ENCODE measurements at places on chromosomes 13 and 19.

DNA sequence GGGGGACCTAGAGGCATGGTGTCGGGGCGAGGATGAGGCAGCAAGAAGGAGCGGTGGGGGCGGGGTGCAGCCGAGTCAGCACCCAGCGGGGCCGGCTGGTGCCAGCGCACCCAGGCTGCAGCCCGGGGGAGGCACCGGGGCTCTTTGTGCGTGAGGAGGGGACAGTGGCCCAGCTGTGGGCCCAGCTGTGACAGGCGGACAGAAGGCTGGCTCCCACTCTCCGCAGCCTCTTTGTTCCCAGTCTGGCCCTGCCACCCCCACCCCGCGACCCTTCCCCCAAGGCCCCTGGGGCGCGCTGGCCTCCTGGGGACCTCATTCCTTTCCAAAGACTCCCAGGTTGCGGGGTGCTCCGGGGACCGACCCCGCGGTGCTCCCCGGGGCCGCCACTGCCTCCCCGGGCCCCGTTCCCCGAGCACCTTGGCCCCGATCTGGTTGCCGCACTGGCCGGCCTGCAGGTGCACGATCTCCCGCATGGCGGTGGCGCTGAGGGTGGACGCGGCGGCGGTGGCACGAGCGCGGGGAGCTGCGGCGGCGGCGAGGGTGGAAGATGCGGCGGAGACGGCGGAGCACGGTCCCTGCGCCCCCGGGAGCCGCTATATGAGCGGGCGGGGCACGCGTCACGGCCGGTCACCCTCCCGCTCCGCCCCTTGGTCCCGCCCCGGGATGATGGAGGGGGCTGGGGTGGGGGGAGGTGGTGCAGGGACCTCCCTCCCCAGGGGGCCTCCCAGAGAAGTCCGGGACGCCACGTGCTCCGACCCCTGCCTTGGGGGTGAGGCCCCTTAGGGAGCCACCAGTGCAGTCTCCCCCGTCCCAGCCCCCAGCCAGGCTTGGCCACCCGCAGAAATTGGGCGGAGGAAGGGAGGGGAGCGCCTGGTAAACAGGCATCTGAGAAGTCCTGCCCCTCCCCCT, at the start of gene TUBB4A:
Gene TUBB4A (minus strand): TSS at position 570 of the 909 bp plus-strand sequence. CDS start 97 bp downstream, at position 473.
- H3K27me3 ChIP-seq: peaks cover 9% of the 10 kb centered on the region
- H3K4me1 ChIP-seq: no peaks in the 10 kb centered on the region
- no peaks in the 10 kb centered on the region for H3K36me3 ChIP-seq
- H3K4me3 ChIP-seq: no peak within 1 kb of the TSS
- H3K27ac ChIP-seq: no peak within 1 kb of the TSS

DNA sequence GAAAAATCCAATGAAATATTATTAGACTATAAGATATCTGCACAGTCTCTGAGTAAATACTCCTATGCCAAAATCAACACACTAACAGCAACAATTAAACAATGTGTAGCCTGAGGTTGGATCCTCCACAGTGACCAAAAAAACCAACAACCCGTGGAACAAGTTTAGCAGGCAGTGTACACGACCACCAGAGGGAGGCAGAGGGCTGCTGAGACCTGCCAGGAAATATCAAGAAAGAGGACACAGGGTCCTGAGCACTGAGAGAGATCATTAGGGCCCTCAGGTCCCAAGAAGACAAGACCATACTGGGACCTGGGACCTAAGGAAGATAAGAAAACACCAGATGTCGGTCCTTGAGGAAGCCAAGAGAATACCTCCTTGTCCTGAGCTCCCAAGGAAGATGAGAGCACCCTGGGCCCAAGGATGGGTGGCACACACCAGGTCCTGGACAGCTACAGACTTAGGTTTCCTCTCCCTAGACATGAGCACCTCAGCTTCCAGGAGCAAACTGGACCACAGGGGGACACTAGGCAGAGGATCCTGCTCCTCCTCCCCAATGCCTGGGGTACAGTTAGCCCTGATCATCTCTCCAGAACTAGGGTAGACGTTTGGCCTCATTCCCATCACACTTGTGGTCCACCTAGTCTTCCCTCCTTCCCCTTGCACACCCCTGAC, 822 bp upstream of the ZNF274 start:
- H3K4me1 ChIP-seq: no peaks in the 10 kb centered on the region
- peak overlapping the region; percentile 96 for H3K27ac ChIP-seq
- H3K4me3 ChIP-seq: no peak overlapping the region
- H3K27me3 ChIP-seq: no peaks in the 10 kb centered on the region
- no peak for DNase-seq

DNA sequence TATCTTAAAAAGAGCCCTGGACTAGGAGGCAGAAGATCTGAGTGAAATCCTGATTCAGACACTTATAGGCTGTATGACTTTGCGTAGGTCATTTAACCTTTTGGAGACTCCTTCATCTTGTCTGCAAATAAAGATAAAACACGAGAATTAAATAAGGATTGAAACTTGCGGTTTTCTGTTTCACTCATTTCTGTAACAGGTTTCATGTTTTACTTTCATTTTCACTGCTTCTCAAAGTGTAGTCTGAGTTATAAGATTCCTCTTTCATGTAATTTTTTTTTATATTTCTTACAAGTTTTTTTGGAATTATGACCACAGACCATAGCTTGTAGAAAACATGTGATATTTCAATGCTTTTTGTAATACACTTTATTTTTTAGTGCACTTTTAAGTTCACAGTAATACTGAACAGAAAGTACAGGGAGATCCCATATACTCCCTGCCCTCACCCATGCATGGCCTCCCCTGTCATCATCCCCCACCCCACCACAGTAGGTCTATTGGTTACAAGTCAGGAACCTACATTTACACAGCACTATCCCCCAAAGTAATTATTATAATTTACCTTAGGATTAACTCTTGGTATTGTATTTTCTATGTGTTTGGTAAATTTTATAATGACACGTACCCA, 174.6 kb downstream of the ITGBL1 start:
- no peaks in the 10 kb centered on the region for H3K27me3 ChIP-seq
- H3K27ac ChIP-seq: no peak overlapping the region
- DNase-seq: no peak
- H3K4me3 ChIP-seq: peak overlapping the region; percentile 24
- H3K36me3 ChIP-seq: no peaks in the 10 kb centered on the region

DNA sequence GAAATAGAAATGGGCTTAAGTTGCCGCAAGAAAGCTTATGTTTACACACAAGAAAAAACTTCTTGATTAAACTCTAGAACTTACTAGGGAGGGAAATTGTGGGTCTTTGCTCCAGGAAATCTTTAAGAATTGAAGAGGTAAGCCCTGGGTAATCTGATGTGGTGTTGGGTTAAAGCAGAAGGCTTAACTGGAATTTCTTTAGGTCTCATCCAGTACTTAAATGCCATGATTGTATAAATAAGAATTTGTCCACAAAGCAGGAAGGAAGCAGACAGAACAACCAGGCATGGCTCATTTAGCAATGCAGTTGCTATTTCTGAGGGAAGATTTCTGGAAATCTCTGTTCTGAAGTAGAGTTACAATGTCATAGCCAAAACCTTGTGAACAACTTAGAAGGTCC, 360.4 kb downstream of the KLF5 start:
- no peaks in the 10 kb centered on the region for H3K4me1 ChIP-seq
- H3K36me3 ChIP-seq: no peaks in the 10 kb centered on the region
- H3K4me3 ChIP-seq: no peak overlapping the region
- no peak for DNase-seq
- no peak overlapping the region for H3K27ac ChIP-seq

- no peak overlapping the region for H3K27ac ChIP-seq
- no peaks in the 10 kb centered on the region for H3K27me3 ChIP-seq
- no peaks in the 10 kb centered on the region for H3K4me1 ChIP-seq
- H3K4me3 ChIP-seq: no peak overlapping the region
Observed at GRCh38 chr19:38880076-38880881, 2.2 kb upstream of the RINL start.

DNA sequence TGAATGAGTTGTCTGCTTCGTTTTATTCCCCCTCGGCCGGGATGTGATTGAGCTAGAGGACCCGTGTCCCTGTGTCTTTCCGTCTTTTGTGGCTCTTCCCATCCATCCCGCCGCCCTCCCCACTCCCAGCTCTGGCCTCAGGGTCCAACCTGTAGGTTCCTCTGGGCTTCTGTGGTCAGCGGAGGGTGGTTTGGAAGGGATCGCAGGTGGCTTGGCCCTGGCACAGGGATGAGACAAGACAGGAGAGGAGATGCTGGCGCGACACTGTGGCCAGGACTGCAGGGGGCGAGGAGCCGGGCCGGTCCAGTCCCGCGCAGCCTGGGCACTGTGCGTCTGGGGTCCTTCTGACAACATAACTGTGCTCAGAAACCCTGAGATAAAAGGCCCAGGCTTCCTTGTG, 2.0 kb downstream of the EVI5L start:
- no peak overlapping the region for H3K4me3 ChIP-seq
- H3K4me1 ChIP-seq: no peaks in the 10 kb centered on the region
- no peaks in the 10 kb centered on the region for H3K27me3 ChIP-seq
- H3K36me3 ChIP-seq: no peaks in the 10 kb centered on the region
- no peak overlapping the region for H3K27ac ChIP-seq

DNA sequence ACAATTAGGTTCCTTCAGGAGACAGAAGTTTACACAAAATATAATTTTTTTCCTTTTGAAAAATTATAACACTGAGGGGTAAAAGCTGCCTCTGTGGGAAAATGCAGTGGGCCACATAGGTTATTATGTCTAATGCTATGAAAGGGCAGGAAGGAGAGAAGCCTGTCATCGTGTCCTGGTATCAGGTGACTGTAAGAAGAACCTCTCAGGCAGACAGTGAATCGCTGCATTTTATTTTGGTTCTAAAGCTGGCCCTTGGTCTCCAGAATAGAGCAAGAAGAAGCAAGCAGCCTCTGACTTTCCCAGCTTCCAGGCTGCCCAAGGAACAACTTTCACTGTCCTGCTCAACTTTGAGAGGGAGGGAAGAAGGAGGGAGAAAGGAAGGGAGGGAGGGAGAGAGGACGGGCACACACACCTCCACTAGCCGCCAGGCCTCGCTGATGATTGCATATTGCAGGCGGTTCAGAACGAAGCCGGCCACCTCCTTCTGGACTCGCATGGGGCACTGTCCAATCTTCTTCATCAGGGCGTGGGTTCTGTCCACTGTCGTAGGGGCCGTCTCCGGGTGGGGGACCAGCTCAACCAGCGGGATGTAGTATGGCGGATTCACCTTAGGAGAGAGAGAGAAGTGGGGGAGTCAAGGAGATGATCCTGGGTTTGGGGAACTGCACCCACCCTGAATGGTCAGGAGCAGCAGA, 93.8 kb downstream of the CRYL1 start:
- H3K4me1 ChIP-seq: no peaks in the 10 kb centered on the region
- DNase-seq: no peak
- no peak overlapping the region for H3K27ac ChIP-seq
- H3K27me3 ChIP-seq: no peaks in the 10 kb centered on the region

- no peaks in the 10 kb centered on the region for H3K4me1 ChIP-seq
- no peaks in the 10 kb centered on the region for H3K27me3 ChIP-seq
- peak; percentile 23 for DNase-seq
Observed at GRCh38 chr19:11737964-11738745, 591 bp downstream of the ZNF823 start.

GRCh38 chr19:10553943-10554381, 10.3 kb downstream of the ATG4D start:
- no peak overlapping the region for H3K27ac ChIP-seq
- no peaks in the 10 kb centered on the region for H3K36me3 ChIP-seq
- no peaks in the 10 kb centered on the region for H3K27me3 ChIP-seq
- DNase-seq: no peak

GRCh38 chr19:16957151-16957701, 68.4 kb downstream of the F2RL3 start:
- H3K4me1 ChIP-seq: no peaks in the 10 kb centered on the region
- H3K27me3 ChIP-seq: no peaks in the 10 kb centered on the region
- no peaks in the 10 kb centered on the region for H3K36me3 ChIP-seq
- no peak overlapping the region for H3K27ac ChIP-seq
- no peak overlapping the region for H3K4me3 ChIP-seq

DNA sequence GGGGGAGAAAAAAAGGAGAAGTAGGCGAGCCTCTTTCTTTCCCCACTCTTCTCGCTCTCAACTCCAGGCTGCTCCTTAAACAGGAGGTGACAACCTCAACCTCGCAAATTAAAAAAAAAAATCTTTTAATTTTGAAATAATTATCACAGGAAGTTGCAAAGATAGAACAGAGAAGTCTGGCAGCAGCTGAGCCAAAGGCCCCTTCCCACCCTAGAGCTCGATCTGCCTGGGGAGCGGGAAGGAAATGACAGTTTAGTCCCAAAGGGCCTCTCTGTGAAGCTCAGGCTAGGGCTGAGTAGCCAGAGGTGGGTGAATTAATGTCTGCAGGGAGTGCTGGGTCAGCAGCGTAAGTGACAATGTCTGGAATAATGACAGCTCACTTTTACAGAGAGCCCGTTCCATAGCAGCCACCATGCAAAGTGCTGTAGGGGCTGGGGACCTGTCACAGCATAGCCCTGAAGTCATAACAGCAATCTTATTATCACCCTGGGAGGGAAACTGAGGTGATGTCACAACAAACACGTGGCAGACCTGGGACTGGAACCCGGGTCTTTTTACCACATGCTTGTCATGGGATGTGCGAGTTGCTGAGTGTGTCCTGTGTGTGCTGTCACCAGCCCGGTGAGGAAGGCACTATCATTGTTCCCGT, 8.8 kb upstream of the CD22 start:
- DNase-seq: no peak
- no peak overlapping the region for H3K27ac ChIP-seq
- no peak overlapping the region for H3K4me3 ChIP-seq

DNA sequence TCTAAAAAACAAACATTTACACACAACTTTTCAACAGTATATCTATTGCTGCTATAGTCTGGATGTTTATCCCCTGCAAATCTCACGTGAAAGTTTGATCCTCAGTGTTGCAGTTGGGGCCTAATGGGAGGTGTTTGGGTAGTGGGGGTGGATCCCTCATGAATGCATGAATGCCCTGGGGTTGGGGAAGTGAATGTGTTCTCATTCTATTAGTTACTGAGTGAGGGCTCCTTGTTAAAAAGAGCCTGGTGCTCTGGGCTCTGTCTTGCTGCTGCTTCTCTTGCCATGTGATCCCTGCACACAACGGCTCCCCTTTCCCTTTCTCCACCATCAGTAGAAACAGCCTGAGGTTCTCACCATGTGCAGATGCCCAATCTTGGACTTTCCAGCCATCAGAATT, 242.7 kb upstream of the HTR2A start:
- DNase-seq: no peak
- no peak overlapping the region for H3K27ac ChIP-seq
- H3K27me3 ChIP-seq: no peaks in the 10 kb centered on the region
- peaks cover 4% of the 10 kb centered on the region for H3K4me1 ChIP-seq

Data from uterus (tissue), 4 donors.